Frontal cortex (tissue), 4 donors: ENCODE measurements at places on chromosomes 4 and X.

- no peak for DNase-seq
Measured at GRCh38 chr4:77047037-77047436, 28.8 kb downstream of the CCNI start.

GRCh38 chr4:144183165-144183564, 42.6 kb upstream of the GYPA start:
- no peak for DNase-seq

DNA sequence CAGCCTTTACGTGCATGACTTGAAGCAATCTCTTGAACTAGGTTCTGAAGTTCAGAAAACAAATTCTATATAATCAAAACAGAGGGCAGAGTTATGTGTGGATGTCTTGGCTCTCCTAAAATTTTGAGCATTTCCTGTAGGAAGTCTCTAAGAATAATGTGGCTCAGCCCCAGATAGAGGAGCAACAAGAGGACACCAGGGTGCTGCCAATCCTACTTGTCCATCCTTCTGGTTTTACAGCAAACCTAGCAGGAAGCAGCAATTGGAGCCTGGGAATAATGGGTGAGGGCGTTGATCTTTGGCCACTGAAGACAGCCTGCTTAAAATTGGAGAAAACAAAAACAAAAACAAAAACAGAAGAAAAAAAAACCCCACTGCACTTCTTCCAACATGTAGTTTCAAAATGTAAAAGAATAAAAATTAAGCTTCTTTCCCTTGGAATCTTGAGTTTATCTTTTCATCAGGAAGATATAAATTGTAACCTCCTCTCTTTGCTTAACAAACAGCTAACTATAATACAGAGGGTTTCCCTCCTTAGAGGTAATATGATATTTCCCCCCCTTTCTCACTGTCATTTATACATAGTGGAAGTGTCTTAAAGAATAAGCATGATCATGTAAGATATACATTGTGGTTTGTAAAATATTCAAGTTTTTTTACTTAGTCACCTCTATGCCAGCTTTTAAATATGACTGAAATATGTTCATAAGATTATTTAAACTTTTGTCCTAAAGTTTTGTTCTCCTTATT, 130.6 kb downstream of the FBXO8 start:
- no peak for DNase-seq

DNA sequence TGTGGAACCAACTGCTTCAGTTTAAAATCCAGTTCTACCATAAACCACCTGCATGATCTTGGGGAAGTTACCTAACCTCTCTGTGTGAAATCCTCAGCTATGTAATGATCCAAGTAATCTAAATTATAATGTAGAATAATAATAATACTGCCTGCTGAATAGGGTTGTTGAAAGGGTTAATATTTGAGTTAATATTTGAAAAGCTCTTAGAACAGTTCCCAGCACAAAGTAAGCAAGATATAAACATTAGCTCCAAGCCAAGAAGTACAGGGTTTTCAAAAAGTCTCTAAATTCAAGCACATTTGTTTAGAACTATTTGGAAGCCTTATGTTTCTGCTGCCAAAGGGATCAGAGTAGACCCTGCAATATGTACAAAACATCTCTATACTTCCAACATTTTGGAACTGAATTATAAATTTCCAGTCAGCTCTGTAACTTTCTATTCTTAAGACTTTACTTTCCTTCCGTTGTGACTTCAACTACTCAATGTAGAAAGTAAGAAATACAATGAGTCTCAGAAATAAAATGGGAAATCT, 76.7 kb upstream of the FAM9C start:
- no peak for DNase-seq

DNA sequence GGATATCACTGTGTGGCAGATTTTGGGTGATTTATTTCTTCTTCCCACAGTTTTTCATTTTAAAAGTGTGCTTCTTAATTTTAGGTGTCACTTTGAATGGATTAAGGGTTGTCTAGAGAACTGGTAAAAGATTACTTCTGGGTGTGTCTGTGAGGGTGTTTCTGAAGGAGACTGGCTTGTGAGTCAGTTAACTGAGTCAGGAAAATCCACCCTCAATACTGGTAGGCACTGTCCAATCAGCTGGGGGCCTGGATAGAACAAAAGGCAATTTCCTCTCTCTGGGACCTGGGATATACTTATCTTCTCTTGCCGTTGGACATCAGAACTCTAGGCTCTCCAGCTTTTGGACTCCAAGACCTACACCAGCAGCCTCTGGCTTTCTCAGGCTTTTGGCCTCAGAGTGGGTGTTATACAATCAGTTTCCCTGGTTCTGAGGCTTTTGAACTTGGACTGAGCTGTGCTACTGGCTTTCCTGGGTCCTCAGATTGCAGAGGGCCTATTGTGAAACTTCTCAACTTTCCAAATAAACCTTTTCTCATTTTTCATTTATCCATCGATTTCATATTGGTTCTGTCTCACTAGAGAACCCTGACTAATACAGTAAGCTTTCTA, 413.1 kb downstream of the GBA3 start:
- no peak for DNase-seq

DNA sequence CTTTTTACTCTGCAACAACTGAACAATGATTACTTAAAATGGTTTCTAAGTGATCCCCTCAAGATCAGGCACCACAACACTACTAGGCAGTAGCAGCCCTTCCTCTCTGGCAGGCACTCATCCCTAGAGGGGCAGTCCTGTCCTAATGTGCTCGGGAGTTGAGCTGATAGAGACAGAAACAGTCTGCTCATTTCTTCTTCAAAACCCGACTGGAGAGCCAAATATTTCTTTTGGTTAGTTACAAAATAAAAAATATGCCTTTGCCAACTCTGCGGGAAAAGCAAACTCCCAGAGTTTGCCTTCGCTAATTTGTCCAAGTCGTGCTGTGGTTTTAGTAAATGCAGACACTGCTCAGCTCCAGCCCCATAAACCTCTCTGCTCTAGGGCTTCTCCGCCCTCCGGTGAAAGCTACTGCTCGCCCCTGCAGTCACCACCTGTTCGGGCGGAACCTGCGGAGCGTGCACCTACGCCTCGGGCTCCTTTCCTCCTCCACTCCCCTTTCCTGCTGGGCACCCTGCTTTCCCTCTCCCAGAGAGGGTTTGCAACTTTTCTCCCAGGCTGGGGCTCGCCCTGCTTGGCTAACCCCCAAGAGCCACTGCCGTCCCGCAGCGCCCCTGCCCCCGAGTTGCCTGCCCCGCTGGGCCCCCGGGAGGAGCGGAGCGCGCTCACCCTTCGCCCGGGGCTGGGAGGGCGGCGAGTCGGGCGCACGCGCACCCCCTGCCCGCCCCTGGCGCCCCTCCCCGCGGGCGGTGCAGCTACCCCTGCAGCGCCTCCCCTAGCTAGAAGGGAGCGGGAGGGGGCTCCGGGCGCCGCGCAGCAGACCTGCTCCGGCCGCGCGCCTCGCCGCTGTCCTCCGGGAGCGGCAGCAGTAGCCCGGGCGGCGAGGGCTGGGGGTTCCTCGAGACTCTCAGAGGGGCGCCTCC, at the start of gene NPNT:
Gene NPNT (plus strand): TSS at position 812 of the 923 bp plus-strand sequence. CDS start 182 bp downstream, outside the sequence.
- DNase-seq = peak; percentile 18

DNA sequence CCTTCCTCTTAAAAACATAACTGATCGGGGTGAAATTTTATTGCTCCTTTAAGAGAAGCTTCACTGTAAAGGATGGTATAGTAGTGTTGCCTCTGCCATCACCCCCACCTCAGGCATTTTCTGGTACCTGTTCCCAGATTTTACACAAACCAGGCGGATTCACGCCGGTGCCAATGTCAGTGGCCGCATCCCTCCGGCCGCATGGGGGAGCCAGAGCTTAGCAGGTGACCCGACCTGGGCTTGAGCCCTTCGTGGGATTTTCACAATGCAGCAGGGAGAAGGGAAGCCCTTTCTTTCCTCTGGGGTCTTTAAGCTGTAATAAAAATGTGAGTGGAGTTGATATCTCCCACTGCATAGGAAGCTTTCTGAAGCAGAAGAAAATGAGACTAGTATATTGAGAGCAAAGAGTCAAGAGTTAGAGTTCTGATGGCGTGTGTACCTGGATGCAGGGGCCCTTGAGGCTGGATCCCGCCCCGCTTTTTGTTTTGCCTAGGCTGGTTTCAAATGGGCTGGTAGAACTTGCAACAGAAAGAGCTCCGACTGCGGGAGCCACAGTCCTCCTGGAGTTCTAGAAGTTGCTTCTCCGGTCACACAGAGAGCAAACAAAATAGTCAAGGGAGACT, 59.4 kb downstream of the POLR2B start:
- DNase-seq = no peak

GRCh38 chr4:75742451-75742850, 18.1 kb downstream of the USO1 start:
- DNase-seq = no peak

DNA sequence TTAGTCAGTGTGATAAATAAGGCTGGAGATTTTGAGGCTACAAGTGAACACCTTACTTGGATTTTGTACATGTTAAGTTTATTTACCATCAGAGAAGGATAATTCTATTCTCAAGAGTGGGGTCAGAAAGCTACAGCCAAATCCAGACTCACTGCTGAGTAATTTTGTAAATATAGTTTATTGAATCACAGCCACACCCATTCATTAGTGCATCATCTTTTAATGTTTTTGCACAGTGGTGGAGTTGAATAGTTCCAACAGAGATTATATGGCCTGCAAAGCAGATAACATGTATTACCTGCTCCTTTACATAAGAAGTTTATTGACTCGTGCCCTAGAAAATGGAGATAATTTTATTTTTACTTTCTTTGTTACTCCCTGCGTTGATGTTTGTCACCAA, 60.4 kb downstream of the PCDH18 start:
- DNase-seq = no peak

GRCh38 chr4:93217431-93217830, 611.1 kb upstream of the ATOH1 start:
- no peak for DNase-seq

DNA sequence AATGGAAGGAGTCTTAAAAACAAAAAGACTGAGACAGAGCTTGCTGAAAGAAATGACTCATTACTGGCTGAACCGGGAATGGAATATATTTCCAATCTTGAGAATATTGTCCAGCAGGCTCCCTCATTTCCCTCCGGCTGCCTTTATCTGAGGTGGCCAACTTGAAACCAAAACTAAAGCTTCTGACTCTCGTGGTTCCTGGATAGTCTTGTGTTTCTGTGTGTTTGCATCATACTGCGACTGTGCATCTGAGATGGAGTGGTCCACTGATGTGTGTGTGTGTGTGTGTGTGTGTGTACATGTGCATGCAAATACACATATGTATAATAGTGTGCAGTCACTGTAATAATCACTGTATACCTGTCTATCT, 145.6 kb upstream of the SCML1 start:
- DNase-seq = no peak

DNA sequence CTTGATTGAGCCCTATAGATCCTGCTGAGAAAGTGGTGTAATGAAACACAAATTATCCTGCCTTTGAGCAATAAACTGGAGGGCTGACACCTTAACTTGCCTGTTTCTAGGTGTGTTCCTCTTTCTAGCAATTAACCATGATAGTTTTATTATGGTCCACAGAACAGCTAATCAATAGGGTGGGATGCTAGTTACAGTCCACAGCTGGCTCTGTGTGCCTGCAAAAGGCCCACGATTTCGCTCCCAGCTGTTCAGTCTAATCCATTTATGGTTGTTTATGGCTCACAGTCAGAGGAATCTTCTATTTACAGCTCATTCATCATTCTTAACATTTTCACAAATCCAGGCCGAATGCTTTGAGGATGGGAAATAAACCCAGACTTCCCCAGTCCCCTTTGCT, 674.9 kb downstream of the SMARCA1 start:
- DNase-seq = no peak

GRCh38 chr4:114017120-114017917, 37.9 kb upstream of the ARSJ start:
- no peak for DNase-seq

DNA sequence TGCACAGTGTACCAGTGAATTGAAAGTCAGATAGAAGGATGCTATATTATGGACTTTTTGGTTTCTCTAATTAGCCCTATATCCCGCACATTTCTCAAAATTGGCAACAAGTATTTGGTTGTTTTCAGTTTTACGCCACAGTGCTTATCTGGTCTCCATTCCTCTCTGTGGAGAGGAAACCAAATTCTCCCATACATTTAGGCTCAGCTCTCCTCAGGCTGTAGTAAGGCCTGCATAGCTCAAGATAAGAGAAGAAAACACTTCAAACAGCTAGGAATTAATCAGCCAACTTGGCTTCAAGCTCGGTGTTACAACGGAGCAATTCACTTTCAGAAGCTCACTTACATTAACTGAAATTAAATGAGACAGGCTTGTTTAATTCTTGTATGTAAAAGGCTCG, 263.2 kb downstream of the PDHA2 start:
- no peak for DNase-seq

DNA sequence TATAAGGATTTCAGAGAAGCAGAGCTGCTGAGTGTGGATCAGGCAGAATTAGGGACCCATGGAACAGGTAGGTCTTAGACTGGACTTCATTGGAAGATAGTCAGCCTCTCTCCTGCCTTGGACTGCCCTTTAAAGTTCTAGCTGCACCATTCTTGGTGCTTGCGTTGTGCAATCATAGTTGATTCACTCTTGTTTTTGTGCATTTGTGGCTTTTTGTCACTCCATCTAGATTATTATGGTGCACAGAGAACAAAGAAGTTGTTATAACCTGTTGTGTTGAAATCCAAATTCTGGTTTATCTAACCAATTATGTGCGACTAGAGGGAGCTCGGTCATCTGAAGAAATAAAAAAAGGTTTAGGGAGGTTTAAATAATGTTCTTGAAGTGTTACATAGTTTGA, 59.3 kb downstream of the JADE1 start:
- no peak for DNase-seq

- DNase-seq = peak; percentile 8
Measured at GRCh38 chr4:21765810-21766407, 182.7 kb downstream of the KCNIP4 start.

- peak; percentile 68 for DNase-seq
Measured at GRCh38 chrX:54808109-54808604, 612 bp downstream of the MAGED2 start.

DNA sequence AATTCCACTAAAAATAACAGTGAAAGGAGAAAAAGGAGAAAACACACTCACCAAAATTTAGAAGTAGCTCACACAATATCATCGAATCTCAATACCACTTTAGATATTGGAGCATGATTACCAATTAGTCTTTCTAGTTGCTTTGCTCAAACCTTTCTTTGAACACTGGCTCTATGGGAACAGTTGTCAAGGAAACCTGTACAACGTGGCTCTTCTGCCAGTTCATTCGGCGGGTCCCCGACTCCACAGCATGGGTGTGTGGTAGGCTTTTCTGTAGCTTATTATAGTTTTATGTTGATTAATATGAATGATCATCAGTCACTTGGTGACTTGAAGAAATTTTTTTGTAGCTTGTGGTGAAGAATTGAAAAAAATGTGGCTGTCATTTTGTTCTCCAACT, 50.2 kb upstream of the TMEM150C start:
- DNase-seq = peak; percentile 15

- no peak for DNase-seq
Measured at GRCh38 chrX:137366018-137366633, 199.8 kb upstream of the ZIC3 start.

- DNase-seq = peak; percentile 60
Measured at GRCh38 chrX:152904151-152905080, 6.5 kb downstream of the ZNF185 start.

- no peak for DNase-seq
Measured at GRCh38 chrX:97517763-97518162, 634.1 kb downstream of the RPA4 start.

- no peak for DNase-seq
Measured at GRCh38 chrX:134158821-134159512, 78.0 kb upstream of the CCDC160 start.

GRCh38 chr4:74097631-74098426, 1.2 kb downstream of the CXCL2 start:
- no peak for DNase-seq
